ENCODE measurements at places on chromosomes 11 and 22. TPM values are rescaled to one million over a fixed set of nuclear protein-coding genes. Genes with fewer than 3 reads are reported as not detected.

DNA sequence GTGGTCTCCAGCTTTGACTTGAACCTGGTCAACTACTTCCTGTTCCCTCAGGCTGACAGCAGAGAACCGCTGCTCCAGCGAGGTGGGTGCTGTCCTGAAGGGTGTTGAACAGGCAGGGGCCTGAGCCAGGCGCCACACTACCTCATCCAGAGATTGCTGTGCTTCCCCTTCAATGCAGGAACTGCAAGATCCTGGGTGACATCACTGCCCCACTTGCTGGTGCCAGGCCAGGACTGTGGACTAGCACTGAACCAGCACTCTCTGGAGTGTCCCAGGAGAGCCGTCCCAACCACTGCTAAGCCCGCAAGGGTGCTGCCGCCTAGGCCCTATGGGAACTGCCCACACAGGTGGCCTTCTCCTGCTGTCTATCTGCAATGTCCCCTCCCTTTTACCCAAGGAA is 51.7 kb downstream of the GAB4 start:
- DNase-seq, result no peak

DNA sequence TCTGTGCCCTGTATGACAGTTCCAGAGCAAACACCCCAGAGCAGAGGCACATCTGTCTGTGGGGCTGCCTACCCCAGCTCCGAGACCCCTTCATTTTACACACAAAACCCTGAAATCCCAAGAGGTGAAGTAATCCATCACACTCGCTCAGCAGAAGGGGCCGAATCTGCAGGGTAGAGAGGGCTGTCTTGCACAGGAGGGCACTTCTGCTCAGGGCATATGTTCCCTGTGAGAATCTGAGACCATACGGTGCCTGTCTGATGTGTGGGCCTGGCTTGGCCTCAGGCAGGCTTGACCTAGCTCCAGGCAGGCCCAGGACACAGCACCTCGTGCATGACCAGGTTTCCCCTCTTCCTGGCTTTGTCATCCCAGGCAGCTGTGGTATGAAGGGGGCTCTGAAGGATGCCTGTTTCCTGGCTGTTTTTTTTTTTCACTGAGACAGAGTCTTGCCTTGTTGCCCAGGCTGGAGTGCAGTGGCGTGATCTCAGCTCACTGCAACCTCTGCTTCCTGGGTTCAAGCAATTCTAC is 37.2 kb downstream of the GRIK4 start:
- DNase-seq, result no peak

The NEFH gene
- total RNA-seq, result 2.0 TPM

GRCh38 chr11:117706322-117706814 is 90.6 kb downstream of the DSCAML1 start:
- DNase-seq, result no peak

DNA sequence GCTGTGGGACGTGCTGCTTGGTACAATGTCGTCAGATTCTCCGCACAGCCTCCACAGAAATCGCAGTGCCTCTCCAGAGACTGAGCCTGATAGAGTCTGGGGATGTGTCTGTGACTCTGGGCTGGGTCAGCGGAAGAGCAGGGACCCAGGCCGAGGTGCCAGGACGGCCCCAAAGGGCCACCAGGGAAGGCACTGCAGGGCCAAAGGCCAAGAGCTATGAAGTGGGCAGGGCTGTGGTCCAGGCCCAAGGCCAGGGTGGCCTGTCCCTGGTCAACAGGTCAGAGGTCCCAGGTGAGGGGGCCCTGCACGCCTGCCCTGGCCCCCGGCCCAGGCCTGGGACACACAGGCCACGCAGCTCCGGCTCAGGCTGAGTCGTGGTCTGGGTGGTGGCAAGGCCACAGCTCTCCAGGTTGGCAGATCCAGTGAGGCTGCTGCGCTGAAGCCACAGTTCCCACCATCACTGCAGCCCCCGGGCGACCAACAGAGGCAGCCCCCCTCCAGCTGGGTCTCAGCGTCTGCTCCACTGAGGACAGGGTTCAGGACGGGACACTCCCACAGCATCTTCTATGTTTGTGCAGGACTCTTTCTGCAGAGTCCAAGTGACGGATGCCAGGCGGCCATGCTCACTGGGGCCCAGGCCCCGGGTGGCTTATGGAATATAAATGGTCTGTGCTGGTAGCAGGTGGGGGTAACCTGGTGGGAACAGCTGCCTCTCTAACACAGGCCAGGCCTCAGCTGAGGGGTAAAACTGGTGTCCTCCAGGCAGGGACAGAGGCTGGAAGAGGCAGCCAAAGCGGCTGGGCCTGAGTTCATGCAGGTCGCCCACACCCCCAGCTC is 4.8 kb upstream of the PIM3 start:
- no peak for DNase-seq

DNA sequence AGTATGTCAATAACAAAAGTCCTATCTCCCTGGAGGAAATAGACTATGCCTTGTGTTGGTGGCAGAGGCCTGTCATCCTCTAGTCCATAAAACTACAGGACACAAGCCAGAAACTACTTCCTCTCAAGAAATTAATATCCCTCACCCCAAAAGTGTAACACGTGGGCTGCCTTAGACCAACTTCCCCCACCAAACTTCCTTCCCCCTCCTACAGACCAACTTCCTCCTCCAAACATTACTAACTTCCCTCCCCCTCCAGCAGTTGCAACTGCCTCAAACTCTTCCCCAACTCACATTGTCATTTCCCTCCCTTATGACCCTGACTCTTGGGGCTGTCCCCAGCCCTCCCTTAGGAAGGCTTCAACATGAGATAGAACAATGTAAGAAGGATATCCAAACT is 6.3 kb downstream of the OR52K2 start:
- DNase-seq, result no peak

GRCh38 chr11:112795911-112796649 is 165.1 kb upstream of the NCAM1 start:
- DNase-seq, result peak; percentile 93

The LDHA gene
- 316 TPM for total RNA-seq

GRCh38 chr22:23781065-23781464 is 5.7 kb upstream of the SMARCB1 start:
- no peak for DNase-seq

The NCAM1 gene
- 536 TPM for total RNA-seq

GRCh38 chr22:26780521-26780920 is 123.1 kb downstream of the MIAT start:
- DNase-seq, result no peak

The GGTLC2 gene
- not detected for total RNA-seq

GRCh38 chr22:35627267-35628041 is 10.3 kb upstream of the MB start:
- peak; percentile 87 for DNase-seq

The UPK2 gene
- total RNA-seq, result not detected

- no peak for DNase-seq
Observed at GRCh38 chr11:119803726-119804294, 74.8 kb upstream of the NECTIN1 start.

The NPAS4 gene
- total RNA-seq, result not detected
